ENCODE measurements at places on chromosomes 7 and 10.

GRCh38 chr7:27191161-27191731 lies 6.2 kb upstream of the HOXA11 start:
- DNase-seq: no peak

GRCh38 chr7:100632951-100633717 lies 8.2 kb downstream of the TFR2 start:
- DNase-seq: peak; percentile 53

GRCh38 chr7:149195180-149196150 lies at the start of gene ZNF282:
TSS of gene ZNF282 (plus strand) at chr7:149195546. CDS start at chr7:149195590, 44 bp downstream.
- DNase-seq: peak; percentile 94

DNA sequence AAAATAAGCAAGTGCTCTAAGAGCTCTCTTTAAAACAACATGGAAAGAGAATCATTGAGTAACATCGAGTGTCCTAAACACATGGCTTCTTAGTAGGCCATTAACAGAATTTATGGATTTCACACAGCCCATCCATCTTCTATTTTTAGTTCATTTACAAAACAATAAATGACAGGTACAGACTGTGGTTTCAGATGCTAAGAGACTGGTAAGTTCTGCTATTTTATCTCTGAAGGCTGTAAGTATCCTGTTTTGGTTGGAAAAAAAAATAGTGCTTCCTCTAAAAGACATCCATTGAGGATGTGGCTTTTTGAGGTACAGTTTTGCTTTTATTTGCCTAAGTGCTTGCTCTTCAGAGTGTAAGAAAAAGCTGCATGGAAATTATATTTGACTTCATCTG lies 27.4 kb upstream of the GNAI1 start:
- DNase-seq: no peak

- DNase-seq: no peak
Observed at GRCh38 chr10:92729886-92730285, 40.1 kb downstream of the HHEX start.

GRCh38 chr7:83593921-83594475 lies 54.9 kb downstream of the SEMA3E start:
- DNase-seq: no peak

DNA sequence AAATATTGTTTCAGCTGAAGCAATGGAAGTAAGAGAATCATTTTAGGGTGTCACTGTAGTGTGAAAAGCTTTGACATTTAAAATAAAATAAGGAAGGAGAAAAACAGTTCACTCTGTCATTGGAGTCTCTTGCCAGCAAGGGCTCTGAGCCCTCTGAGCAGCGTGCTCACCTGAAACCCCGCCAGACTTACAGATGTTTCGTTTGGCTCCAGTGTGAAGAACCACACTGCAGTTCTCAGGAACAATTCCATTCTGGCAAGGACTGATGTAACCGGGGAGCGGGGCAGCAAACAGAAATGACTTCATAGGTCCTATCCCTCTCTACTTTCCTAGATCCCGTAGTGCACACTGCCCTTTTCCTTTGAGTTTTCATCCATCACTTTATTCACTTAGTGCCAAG lies 164.3 kb downstream of the CELF2 start:
- no peak for DNase-seq

DNA sequence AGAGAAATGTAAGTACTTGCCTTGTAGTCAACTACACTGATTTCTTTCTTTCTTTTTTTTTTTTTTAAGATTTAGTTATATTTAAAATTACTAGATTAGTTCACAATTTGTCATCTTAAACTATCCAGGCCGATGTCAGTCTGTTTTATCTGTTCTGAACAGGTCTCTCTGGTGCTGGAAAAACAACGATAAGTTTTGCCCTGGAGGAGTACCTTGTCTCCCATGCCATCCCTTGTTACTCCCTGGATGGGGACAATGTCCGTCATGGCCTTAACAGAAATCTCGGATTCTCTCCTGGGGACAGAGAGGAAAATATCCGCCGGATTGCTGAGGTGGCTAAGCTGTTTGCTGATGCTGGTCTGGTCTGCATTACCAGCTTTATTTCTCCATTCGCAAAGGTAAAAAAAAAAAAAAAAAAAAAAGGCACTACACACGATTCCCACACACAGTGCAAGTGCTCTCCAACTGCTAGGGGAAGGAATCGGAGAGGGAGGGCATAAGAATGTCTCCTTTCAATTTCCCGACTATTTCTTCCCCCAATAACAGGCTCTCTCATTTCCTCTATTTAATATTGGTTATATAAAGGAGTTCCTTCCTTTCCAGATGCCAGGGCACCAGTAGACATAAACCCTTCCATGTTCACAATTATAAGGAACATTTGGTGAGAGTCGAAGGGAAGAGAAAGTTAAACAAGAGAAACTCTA lies 53.4 kb downstream of the PAPSS2 start:
- no peak for DNase-seq

DNA sequence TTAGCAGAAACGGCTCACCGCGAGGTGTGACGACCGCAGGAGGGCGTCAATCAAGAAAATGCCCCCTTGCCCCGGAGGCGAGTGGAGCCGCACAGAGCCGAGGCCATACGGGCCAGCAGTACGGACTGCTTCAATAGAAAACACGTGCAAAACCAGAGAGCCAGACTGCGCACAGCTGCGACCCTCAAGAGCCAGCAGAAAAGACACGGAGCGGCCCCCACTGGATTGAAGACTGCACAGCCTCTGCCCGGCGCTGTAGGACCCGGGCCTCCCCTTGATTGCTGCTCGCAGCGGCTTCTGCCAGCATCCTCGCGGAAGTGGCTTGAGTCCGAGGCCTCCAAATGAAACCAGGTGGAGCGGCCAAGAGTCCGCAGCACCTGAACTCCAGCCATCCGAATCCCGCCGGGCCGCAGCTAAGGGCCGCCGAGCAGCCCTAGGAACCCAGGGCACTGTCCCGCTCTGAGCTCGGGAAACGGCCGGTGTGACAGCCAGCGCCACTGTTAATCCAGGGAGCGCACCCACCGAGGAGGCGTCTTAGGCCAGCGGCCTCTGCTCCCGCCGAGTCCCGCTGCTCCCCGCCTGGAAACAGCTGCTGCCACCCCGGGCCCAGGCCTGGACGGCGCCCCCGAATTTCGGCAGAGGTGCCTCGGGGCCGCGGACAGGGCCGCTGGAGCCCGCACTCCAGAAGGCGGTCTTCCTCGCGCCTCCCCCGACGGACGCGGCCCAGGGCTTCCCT lies 660 bp upstream of the HHEX start:
- peak; percentile 20 for DNase-seq

DNA sequence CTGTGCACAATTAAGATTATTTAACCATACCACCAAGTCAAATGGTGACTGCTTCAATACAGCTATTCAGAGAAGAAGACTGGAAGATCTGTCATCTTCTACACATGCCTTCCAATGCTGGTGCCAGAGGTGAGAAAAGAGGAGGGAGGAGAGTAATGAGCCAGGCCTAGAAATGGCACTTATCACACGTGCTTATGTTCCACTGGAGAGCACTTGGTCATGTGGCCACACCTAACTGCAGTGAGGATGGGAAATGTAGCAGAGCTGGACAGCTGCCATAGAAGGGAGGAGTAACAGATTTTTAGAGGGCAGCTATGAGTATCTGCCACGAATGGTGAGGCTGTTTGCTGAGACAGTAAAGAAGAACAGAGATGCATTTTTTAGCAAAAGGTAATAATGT lies 77.1 kb downstream of the MPLKIP start:
- peak; percentile 42 for DNase-seq

GRCh38 chr10:133253361-133253955 lies 15.8 kb downstream of the VENTX start:
- DNase-seq: no peak

- DNase-seq: no peak
Observed at GRCh38 chr7:80589631-80590030, 48.8 kb upstream of the CD36 start.

GRCh38 chr10:44264244-44264643 lies 120.7 kb downstream of the CXCL12 start:
- no peak for DNase-seq

All from fibroblast of skin of back (primary cell).